Activated CD8-positive, alpha-beta memory T cell treated with anti-CD3 and anti-CD28 coated beads for 4 hours (primary cell): ENCODE measurements at places on chromosomes 13 and 19.

DNA sequence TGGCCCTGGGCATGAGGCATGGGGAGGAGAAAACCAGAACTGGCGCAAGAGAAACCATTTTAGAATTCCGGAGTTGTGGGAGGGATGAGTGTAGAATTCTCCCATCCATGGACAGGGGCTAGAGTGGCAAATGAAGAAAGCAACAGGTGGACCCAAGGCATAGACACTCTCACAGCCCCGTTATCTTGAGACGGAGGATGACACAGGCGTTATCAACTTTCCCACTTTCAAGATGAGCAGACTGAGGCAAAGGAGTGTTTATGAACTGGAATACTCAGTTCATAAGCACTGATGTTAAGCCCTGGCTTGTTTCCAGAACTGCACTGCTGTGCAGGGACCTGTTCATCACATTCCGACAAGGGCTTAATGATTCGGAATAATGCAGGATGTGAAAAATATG, 1.1 kb upstream of the GTF3A start:
- DNase-seq: no peak

GRCh38 chr13:46350003-46350402, 37.0 kb downstream of the RUBCNL start:
- DNase-seq: no peak

GRCh38 chr13:102704238-102705058, 9.6 kb upstream of the METTL21C start:
- DNase-seq: no peak

GRCh38 chr19:13155472-13156359, 5.5 kb downstream of the IER2 start:
- DNase-seq: peak; percentile 49

DNA sequence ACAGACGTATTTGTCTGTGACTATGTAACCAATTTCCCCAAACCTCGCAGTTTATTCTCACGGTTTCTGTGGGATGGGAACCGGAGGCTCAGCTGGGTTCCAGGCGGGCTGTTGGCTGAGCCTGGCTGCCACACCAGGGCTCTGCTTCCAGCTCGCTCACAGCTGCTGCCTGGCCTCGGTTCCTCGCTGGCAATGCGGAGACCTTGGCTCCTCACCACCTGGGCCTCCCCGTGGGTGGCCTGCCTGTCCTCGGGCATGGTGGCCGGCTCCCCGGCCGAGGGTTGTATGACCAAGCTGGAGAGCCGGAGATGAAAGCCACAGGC, 218.9 kb upstream of the MAB21L1 start:
- no peak for DNase-seq

GRCh38 chr19:7862413-7862951, 11.7 kb downstream of the PRR36 start:
- DNase-seq: peak; percentile 41

- no peak for DNase-seq
Measured at GRCh38 chr13:103926118-103926517, 859.9 kb upstream of the SLC10A2 start.
